ENCODE measurements at places on chromosomes 5 and 9.

- no peak for DNase-seq
Measured at GRCh38 chr5:180637962-180638680, 11.3 kb downstream of the FLT4 start.

GRCh38 chr9:133114886-133115603, 6.0 kb downstream of the RALGDS start:
- DNase-seq = no peak

GRCh38 chr5:122377026-122377425, 65.0 kb downstream of the SNCAIP start:
- DNase-seq = no peak

DNA sequence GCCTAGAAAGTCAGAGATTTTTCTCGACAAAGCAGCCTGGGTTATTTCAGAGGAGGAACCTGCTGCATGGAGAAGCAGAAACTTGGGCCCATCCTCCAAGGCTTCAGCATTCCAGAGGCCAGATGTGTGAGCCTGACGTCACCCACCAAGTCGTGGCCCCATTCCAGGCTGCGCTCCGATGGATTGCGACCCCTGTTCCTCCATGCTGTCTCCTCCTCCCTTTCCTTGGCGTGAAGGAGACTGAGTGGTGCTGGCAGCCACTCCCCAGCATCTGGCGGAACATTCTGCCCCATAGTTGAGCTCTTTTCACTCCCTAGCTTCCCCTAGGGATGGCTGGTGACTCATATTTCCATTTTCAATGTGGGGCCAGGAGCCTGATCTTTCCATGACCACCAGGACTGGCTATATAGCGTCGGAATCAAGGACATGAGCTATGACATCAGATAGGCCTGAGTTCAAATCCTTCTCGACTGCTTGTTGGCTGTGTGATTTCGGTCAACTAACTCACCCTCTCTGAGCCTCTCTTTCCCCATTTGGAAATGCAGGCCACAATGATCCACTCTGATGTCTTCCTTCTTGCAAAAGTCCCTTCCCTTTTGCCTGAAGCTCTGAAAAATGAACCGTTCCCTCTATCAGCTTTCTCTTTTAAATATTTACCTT, 24.5 kb upstream of the DUSP1 start:
- no peak for DNase-seq

DNA sequence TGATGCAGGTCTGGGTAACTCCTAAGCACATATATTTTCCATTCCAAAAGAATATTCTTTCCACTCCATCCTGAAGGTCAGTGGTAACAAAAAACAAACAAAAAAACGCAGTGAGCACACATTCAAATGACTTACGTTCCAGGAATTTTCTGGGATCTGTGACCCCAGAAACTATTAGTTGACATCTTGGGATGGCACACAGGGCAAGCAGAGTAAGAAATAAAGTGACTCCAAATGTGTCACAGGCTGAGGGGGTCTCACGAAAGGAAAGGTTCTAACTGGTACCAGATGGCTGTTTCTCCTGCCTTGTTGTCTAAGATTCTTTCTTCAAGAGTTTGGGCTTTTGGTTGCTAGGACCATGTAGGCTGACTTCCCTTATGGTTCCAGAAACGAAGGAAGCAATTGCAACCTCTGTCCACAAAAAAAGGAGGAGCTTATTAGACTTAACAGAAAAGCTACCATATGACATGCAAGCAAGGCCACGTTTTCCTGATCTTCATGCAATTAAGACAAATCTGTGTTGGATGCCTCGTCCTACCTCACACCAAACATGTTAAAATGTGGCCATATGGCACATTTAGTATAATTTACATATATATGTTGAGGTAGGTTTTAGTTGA, 32.7 kb downstream of the PTGS1 start:
- DNase-seq = no peak
